ENCODE measurements at places on chromosomes 7 and 10.

GRCh38 chr10:122688293-122688989 lies 11.2 kb downstream of the C10orf120 start:
- no peak for DNase-seq

DNA sequence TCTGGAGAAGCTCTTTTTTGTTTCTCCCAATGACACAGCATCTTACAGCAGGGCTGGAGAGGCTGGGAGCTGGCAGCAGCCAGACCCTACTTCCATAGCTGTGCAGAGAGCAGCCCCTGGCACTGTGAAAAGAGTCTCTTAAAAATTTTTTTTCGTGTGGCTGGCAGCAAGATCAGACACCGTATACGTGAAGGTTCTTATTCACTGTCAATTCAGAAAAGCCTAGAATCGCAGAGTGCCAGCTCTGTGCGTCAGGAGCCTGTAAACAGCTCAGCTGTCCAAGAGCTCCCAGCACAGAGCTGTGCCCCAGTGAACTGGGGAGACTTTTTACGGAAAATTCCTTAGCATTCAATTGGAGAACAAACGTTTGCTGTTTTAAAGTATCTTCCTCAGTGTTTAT lies 6.5 kb downstream of the BAG3 start:
- DNase-seq = no peak

DNA sequence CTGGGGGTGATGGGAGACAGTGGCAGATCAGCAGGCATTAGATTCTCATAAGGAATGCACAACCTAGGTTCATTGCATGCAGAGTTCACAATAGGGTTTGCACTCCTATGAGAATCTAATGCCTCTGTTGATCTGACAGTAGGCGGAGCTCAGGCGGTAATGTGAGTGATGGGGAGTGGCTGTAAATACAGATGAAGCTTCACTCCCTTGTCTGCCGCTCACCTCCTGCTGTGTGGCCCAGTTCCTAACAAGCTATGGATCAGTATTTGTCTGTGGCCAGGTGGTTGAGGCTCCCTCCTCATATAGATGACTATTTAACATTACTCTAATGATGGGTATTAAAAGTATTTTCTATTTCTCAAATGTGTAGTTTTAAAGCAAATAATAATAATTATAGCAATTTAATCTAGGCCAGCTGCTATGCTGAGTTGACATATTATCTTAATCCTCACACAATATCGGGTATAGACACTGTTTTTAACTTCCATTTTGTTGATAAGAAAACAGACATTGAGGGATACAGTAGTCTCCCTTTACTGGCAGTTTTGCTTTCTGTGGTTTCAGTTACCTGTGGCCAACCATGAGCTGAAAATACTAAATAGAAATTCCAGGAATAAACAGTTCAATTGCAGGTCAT lies 39.9 kb downstream of the KIF20B start:
- DNase-seq = no peak

GRCh38 chr10:124050021-124051015 lies 43.1 kb downstream of the CHST15 start:
- no peak for DNase-seq

- DNase-seq = no peak
Measured at GRCh38 chr7:120567204-120567603, 290.7 kb downstream of the TSPAN12 start.

GRCh38 chr10:103197903-103198302 lies 4.8 kb upstream of the NT5C2 start:
- no peak for DNase-seq

- DNase-seq = no peak
Measured at GRCh38 chr10:3740157-3740871, 44.7 kb downstream of the KLF6 start.

GRCh38 chr7:75696263-75697037 lies 42.3 kb downstream of the HIP1 start:
- DNase-seq = no peak

GRCh38 chr10:11871466-11871865 lies 48.3 kb downstream of the PROSER2 start:
- no peak for DNase-seq

GRCh38 chr7:32158751-32159745 lies 88.8 kb upstream of the PDE1C start:
- no peak for DNase-seq

DNA sequence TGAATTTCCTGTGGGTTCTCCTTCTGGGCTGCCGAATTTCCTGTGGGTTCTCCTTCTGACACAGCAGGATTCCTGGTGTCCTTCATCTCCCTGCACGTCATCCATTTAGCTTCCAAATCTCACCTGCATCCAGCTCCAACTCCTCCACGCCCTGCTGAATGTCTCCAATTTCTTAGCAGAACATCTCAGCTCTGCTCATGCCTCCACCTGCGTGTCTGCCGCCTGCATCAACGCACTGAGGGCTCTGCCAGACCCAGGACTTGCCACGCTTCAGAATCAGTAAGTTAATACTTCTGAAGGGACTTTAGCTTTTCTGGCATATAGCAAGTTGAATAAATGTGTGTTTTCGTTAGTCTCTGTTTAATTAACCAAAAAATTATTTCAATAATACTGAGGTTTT lies 31.1 kb upstream of the VIPR2 start:
- DNase-seq = no peak

DNA sequence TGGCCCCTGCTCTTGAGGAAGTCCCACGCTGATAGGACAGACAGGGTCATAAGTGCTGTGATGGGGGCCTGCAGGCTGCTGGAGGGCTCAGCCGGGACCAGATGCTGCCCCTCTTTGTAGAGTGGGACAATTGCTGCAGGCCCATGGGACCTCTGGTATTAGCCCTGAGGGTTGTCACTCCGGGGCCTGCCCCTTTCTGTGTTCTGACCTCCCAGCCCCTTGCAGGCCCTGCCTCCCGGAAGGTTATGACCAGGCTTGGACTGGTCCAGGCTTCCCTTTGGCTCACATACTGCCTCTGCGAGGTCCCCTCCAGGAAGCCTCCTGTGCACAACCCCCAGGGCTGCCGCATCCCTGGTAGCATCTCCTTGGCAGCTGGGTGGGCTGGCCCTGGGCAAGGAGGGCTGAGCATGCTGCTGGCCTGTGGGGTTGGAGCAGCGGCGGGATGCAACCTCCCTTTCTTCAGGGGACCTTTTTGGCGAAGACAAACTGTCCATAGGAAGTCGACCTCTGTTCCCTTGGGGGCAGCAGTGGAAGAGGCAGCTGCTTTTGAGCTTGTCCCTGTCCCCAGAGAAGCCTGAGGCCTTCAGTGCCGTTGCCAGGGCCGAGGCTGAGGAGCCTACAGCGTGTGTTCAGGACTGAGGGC lies 8.8 kb downstream of the LIMK1 start:
- DNase-seq = no peak

DNA sequence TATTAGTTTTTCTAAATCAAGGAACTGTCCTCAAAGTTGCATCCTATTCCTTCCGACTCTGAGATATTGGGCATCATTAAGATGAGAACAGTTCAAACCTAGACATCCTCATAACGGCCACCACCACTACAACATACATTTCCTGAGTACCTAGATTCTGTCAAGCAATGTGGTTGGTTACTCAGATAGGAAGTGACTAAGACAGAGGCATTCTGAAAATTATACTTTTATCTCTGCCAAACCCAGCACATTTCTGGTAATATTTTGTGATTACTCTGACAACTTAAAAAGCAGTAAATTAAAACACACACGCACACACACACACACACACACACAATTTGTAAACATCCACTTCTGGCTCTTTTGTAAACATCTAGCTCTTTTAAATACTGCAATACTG lies 291.2 kb upstream of the MEOX2 start:
- DNase-seq = no peak

DNA sequence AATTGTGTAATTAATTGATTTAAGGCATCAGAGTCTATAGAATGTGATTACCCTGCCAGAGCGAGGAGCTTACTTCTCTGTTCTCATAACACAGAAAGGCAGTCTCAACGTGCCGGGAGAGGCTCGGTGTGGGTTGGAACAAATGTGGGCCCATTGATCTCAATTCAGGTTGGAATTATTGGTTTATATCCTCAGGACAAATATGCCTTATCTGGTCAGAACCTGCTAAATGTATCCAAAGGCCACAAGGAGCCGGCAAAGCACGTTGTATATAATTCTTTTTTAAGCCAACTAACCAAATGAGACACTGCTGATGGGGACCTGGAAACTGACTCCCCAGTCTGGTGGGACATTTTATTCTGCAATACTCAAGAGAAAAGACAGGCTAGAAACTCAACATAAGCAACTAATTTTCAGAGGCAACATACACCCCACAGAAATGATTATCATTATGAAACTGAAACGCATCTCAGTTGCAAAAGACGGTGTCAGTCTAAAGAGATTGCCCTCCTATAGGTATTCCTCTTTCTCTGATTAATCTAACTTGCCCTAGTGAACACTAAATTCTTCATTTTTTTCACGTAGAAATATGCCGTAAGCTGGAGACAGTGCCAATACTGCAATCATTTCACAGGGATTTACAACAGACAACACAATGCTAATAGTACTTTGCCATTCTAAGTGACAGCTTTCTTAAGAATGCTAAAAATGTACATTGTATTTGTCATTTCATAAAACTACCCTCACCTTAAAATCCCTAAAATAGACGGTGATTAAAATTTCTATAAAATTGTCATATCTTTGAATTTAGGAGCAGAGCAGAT lies 9.4 kb downstream of the EBF3 start:
- no peak for DNase-seq

DNA sequence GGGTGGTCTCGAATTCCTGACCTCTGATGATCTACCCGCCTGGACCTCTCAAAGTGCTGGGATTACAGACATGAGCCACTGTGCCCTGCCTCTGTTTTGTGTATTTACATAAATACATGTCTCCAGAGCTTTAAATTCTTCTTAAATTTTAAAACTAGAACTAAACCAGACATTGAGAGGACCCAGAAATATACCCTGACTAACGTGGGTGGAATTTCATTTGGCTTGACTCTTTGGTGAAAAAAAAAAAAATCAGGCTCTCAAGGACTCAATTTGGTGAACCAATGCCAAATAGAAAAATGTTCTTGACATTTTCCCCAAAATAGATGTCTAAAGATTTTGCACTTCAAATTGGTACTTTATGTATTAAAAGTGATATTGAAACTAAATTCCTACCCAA lies 16.6 kb upstream of the FAS start:
- DNase-seq = no peak

DNA sequence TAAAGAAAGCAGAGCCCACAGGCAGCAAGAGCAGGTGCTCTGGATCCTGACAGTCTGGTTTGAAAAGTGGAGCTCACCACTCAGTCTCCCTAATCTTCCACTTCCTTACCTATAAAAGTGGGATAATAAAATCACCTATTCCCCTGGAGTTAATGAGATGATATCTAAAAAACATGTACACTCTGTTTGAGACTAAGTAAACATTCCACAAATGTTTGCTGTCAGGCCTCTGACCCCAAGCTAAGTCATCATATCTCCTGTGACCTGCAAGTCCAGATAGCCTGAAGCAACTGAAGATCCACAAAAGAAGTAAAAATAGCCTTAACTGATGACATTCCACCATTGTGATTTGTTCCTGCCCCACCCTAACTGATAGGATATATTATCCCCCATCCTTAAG lies 1324.5 kb downstream of the XPNPEP1 start:
- DNase-seq = no peak

- DNase-seq = no peak
Measured at GRCh38 chr10:65213170-65213569, 1692.0 kb downstream of the REEP3 start.

DNA sequence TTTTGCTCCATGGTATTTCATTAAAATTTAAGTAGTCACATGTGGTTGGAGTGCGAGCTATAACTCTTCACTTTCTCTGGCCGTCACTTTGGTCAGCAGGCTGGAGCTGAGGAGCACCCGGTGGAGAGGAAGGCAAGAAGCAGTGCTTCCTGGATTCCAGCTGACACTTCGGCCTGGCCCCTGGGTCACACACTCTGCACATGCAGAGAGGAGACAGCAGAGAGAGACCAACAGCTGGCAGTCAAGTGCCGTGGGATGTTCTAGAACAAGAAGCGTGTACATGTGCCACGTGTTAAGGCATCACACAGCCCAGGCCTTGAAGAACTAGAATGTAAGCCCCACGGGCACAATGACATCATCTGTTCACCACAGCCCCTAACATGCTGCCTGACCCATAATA lies 30.1 kb downstream of the PSAP start:
- peak; percentile 50 for DNase-seq

- DNase-seq = no peak
Measured at GRCh38 chr7:91915401-91916050, 25.1 kb upstream of the AKAP9 start.

DNA sequence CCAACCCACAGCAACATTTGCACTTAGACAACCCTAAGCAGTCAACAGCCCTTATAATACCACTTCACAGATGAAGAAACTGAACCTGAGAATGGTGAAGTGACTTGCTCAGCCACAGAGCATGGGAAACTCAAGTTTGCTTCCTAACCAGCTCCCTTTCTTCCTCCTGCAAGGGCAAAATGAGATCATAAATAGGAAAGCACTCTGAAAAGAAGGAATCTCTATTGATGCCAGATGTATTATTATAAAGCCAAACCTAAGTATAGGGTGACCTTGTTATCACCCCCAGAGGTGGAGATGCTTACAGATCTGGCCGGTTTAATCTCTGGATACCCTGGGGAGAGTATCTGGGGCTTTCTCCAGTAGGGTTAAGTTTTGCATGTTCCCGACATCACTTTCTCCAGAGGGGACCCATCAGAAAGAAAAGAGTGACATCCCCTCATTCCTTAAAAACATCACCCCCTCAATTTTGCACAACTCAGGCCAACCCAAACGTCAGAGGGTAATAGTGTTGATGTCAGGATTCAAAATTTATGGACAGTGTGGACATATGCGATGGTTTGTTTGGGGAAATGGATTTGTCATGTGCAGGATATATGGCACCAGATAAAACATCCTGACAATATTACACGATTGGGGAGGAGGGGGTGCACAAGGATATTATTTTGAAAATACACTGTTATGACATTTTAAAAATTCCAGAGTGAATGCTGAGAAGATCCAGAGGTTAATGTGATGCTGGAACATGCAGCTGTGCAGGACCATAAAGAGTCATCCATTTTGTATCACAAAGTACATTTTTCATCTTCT lies 24.0 kb upstream of the XPNPEP1 start:
- no peak for DNase-seq

DNA sequence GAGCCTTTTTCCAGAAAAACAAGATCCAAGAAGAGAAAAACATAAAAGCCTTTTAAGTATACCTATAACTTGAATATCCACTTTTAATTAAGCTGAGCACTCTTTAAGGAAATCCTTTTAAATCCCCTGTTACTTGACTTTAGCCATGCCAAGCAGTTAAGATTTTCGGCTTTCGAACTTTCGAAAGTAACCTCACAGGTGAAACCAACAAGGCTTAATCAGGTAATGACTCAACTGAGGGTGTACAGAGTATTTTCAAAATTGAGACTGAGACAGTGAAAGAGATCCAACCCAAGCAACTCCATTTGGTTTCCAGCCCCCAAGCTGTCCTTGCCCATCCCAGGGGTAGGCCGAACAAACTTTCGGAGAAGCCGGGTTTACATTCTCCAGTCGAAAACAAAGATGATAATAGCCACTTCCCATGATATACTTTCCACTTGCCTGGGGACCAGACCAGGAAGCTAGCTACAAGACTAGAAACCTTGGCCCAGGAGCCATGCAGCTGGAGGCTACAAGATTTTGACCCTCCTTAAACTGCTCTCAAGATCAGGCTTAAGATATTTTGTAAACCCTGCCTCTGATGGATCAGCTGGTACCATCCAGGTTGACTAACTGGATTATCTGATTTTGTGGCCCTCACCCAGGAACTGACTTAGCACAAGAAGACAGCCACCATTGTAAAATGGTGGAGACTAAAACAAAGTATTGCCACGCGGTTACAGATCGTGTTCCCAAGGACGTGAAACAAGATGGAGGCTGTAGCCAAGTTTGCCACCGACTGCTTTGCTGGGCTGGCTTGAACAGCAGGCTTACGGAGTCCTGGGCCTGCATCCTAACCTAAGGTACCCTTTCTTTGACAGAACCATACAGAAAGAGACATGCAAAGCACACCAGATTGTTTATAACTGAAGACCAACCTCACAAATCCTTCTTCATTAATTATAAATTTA lies 32.3 kb downstream of the C1GALT1 start:
- DNase-seq = no peak
